Stimulated activated CD8-positive, alpha-beta memory T cell treated with anti-CD3 and anti-CD28 coated beads, Interleukin-2, amount 100 ng/mL, for 48 hours (primary cell): ENCODE measurements at places on chromosomes 1 and 21.

DNA sequence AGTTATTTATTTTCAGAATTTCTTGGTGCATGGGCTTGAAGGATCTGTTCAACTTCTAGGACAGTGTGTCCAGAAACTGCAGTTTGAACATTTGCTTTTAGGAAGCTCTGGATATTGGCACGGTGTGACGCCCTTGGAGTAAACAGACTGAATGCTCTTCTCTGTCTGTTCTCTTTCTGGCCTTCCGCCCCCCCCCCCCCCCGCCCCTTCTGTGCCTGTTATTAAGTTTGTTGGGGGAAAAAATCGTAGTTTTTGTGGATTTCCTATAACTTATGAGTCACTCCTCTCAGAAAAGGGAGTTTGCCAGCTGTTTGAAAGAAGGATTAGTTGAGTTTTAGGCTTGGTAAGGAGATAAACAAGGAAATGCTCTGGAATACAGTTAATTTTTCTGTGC is 1.2 kb downstream of the KCTD3 start:
- DNase-seq, result no peak

DNA sequence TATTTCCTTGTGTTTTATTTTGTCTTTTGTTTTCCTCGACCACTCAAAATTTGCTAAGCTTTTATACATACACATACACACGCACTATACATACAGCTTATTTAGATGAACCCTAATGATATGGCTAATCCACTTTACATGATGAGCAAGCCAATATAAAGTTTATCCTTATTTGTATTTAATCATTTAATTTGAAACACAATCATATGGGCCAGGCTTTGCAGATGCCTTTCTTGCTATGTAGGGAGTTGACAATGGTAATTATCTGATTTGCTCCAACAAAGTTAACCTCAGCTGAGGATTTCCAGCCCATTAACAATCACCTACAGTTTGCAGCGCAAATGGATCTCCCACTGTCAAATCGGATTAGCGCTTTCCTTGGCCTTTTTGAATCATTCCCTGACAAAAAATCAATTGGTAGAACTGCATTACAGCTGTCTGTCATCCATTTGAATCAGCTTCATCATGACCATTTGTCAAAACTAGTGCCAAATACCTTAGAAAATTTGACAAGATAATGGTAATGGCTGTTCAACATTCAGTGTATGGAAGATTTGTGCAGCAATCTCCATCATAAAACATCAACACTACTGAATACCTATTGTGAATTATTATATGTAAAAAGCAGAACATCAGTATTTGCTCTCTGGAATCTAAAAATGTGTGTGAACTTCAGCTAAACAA is 352.6 kb downstream of the MRPL39 start:
- DNase-seq, result no peak

- DNase-seq, result no peak
Observed at GRCh38 chr1:182080955-182081582, 19.6 kb upstream of the ZNF648 start.

- DNase-seq, result no peak
Observed at GRCh38 chr1:15225461-15225860, 21.6 kb upstream of the FHAD1 start.

GRCh38 chr1:233625087-233625486 is 11.2 kb downstream of the KCNK1 start:
- no peak for DNase-seq

GRCh38 chr1:12052008-12052573 is 11.0 kb upstream of the TNFRSF8 start:
- DNase-seq, result peak; percentile 30

DNA sequence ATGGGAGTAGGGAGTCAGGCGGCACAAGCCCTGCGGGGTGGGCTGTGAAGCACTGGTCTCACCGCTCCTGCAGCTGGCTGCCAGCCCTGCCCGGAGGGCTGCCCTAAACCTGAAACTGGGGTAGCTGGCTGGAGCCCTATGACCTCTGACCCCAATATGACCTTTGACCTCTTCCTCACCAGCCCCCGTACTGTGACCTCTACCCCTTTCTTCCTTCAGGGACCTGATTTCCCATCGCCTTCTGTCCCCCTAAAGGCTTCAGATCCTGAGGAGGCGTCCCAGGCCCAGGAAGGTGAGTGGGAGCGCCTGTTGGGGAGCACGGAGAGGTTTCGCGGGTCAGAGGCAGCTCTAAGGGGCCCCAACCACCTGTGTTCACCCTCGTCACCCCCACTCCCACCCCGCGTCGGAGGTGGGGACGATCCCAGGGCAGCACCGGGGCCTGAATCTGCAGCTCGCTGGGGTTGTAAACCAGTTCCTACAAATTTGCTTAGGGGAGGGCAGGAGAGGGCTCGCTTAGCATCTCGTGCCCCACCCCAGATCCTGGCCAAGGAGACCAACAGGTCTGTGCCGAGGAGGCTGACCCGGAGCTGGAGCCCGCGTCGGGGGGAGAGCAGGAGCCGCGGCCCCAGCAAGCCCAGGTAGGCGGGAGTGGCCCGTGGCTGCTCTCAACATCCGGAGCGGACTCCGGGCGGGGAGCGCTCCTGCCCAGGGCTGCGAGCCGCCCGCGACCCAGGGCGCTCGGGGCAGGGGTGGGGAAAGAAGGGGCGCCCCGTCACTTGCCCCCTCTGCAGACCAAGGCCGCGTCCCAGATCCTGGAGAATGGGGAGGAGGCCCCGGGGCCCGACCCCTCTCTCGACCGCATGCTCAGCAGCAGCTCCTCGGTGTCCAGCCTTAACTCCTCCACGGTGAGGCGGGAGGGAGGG is 7.3 kb downstream of the SYTL1 start:
- no peak for DNase-seq

DNA sequence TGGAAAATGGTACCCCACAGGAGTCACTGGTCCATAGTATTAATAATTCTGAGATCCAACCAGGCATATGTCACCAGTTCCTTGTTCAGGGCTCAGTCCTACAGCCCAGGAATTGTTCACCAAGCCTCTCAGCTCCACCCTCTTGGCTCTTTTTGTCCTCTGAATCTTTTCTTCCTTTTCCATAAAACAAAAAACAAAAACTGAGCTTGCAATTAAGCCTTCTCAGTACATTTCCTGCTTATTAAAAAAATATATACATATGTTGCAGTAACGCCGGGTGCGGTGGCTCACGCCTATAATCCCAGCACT is 23.4 kb upstream of the KIF1B start:
- no peak for DNase-seq

- no peak for DNase-seq
Observed at GRCh38 chr1:203899869-203900714, 38.7 kb downstream of the SNRPE start.

DNA sequence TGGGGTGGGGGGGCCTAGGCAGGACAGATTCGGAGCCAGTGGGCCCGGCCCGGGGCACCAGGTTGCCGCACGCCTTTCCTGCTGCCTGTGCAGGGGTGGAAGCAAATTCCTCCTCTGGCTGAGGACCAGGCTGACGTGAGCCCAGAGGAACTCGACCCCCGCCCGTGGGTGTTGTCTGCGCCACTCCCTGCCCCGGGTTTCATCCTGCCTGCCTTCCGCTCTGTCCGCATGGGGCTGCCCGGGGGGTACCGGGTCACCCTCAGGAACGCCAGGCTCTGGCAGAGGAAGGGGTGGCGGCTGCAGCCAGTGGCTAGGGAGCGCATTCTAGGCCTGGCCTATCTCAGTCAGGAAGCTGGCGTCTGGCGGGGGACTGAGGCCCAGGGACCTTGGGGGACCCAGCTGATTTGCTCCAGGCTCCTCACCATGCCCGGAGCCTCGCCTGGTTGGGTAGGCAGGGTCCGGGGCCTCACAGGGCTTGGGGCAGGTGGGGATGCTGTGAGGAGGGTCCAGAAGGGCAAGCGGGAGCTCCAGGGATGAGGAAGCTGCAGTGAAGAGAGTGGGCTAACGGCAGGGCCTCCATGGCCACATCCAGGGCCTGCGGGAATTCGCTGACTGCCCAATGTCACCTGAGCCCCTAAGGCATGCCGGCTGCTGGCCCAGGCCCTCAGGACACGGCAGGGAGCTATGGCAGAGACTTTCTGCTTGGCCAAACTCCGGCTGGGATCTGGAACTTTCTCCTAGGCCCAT is 2.4 kb upstream of the IBA57 start:
- DNase-seq, result no peak

- no peak for DNase-seq
Observed at GRCh38 chr1:204337583-204337982, 22.1 kb downstream of the PLEKHA6 start.

GRCh38 chr1:244868484-244869363 is 4.4 kb upstream of the HNRNPU start:
- no peak for DNase-seq

DNA sequence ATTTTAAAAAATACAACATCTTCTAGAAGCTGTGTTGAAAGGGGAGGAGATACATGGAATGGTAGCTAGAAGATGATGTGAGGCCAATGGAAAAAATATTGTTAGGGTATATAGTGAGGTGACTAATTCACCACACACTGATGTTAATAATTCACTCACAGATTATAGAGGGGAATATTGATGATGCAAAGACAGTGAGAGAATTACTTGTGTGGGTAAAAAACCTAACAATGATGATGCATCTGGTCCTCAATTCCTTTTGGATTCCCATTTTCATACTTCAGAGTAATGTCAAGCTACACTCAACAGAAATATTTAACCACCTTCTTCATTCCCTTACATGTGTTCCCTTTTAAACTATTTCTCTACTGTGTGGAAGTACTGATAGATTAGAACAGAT is 169.5 kb upstream of the DPYD start:
- DNase-seq, result no peak

DNA sequence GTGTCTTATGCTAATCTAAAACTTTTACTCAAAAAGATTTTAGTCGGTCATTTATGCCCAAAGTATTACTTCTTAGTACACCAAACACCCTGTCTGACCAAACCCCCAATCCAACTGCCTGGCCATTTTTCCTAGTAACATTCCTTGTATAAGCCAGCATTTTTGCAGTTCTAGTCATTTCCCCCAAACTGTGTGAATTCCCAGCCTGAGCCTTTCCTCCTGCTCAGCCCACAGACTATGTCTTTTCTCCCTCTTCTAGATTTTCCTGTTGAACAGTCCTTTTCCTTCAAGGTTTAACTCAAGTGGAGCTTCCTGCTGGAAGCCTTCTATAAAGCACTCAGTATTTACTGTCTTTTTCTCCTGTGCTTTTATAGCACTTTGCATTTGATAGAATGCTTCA is 843.8 kb downstream of the USP25 start:
- DNase-seq, result no peak

GRCh38 chr1:41743366-41743765 is 175.4 kb downstream of the HIVEP3 start:
- DNase-seq, result no peak

DNA sequence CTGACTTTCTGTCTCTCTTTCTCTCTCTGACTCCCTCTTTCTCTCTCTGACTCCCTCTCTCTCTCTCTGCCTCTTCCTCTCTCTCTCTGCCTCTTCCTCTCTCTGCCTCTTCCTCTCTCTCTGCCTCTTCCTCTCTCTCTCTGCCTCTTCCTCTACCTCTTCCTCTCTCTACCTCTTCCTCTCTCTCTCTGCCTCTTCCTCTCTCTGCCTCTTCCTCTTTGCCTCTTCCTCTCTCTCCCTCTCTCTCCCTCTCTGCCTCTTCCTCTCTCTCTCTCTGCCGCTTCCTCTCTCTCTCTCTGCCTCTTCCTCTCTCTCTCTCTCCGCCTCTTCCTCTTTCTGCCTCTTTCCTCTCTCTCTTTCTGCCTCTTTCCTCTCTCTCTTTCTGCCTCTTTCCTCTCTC is 18.6 kb upstream of the ANKRD45 start:
- no peak for DNase-seq

DNA sequence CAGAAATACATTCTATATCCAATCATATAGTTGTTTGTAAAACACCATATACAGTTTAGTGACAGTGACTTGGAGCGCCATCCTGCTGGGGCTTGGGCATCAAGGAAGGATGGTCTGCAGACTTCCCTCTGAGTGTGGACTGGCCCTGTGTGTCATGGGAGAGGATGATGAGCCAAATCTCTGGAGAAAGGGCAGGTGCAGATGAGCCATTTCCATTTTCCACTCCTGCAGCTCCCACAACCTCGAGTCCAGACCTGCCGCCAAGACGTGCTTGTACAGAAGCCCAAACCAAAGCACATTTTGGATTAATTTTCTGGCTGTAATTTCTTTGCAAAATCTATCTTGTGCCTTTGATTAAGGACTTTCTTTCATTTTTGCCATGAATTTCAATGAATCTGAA is 48.3 kb upstream of the SLC22A15 start:
- DNase-seq, result no peak

DNA sequence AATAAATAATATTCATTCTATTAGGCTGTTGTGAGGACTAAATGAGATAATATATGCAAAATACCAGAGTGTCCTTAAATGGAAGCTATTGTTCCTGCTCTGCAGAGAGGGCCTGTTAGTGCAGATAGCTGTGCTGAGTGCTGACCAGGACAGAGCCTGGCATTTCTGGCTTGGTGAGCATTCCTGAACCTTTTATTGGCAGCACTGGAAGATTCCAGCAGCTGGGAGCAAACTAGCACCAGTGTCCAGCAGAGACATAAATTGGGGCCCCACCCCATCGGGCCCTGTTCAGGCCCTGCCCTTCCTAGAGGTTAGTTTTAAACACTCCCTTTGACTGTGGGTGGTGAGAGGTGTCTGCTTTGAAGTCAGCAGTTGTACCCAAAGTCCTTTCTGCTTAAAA is 85.9 kb upstream of the GADD45A start:
- DNase-seq, result no peak

GRCh38 chr1:19006000-19006399 is 49.5 kb upstream of the IFFO2 start:
- DNase-seq, result no peak

GRCh38 chr1:12587981-12588640 is 29.9 kb downstream of the DHRS3 start:
- no peak for DNase-seq

GRCh38 chr21:45713613-45714012 is 70.1 kb downstream of the PCBP3 start:
- no peak for DNase-seq

- DNase-seq, result no peak
Observed at GRCh38 chr1:178051071-178051470, 42.8 kb upstream of the RASAL2 start.

GRCh38 chr1:57712846-57713245 is 289.0 kb upstream of the DAB1 start:
- no peak for DNase-seq

DNA sequence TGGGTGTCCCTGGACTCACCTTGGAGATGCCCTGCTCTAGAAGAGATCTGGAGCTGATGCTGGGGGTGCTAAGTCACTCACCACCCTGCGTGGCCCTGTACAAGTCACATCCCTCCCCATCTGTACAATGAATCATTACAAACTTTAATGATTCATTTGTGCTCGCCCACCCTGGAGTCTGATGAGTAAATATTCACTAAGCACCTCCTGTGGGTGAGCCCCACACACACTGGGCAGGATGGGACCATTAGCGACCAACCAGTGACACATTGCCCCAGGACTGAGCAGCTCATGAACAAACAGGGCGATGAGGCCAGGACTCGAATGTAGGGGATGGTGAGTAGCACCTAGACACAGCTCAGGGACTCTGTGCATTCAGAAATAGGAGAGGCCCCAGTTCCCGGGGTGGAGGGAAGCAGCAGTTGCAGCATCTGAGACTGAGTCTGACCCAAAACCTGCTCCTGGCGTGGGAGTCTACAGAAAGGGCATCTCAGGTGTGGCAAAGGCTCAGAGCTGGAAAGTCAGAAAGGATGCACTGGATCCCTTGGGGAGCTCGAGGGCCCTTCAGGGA is 18.1 kb upstream of the PDZK1IP1 start:
- no peak for DNase-seq
